ENCODE measurements at places on chromosomes 1 and 21. TPM values are rescaled to one million over a fixed set of nuclear protein-coding genes. Genes with fewer than 3 reads are reported as not detected.
A peak's percentile ranks its signal among the peaks of the same experiment; 100 is the strongest.

The KRTAP21-2 gene
- not detected for total RNA-seq

The LMX1A gene
- not detected for total RNA-seq

The LORICRIN gene
- not detected for total RNA-seq

DNA sequence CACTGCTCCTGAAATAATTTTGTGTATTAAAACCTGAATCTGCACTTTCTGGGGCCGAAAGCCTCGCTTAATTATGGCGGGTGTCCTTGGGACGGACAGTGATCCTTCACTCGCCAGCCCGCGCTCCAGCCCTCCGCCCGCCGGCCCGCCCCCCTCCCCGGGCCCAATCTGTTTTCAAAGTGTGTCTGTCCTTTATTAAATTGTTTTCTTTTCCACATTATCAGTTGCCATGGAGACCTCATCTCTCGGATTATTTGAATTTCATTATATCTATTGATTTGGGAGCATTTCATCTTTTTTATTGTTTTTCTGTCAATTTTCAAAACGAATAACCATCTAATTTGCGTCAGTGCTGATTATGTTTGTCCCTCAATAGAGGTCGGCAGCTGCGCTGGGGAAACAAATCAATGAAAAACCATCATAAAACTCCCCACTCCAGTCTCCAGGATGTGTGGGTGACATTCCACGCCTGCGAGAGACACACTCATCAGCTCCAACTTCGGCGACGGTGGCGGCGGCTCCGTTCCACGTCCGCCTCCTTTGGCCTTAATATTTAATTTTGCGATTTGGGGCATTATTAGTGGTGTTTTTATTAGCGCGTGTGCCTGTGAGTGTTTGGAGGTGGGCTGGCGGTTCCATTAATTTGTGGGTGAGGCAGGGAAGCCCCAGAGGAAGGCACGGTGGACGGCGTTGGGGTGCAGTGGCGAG is 123.9 kb downstream of the CASZ1 start:
- H3K27me3 ChIP-seq, result no peaks in the 10 kb centered on the region
- DNase-seq, result no peak
- no peak overlapping the region for H3K27ac ChIP-seq
- H3K4me3 ChIP-seq, result no peak overlapping the region
- H3K4me1 ChIP-seq, result peaks cover 22% of the 10 kb centered on the region
- H3K36me3 ChIP-seq, result no peaks in the 10 kb centered on the region

- H3K36me3 ChIP-seq, result no peaks in the 10 kb centered on the region
- no peak for DNase-seq
- no peak overlapping the region for H3K27ac ChIP-seq
- no peak overlapping the region for H3K4me3 ChIP-seq
- peaks cover 14% of the 10 kb centered on the region for H3K4me1 ChIP-seq
These were observed 76.0 kb downstream of the NFASC start for GRCh38 chr1:204946640-204947039.

DNA sequence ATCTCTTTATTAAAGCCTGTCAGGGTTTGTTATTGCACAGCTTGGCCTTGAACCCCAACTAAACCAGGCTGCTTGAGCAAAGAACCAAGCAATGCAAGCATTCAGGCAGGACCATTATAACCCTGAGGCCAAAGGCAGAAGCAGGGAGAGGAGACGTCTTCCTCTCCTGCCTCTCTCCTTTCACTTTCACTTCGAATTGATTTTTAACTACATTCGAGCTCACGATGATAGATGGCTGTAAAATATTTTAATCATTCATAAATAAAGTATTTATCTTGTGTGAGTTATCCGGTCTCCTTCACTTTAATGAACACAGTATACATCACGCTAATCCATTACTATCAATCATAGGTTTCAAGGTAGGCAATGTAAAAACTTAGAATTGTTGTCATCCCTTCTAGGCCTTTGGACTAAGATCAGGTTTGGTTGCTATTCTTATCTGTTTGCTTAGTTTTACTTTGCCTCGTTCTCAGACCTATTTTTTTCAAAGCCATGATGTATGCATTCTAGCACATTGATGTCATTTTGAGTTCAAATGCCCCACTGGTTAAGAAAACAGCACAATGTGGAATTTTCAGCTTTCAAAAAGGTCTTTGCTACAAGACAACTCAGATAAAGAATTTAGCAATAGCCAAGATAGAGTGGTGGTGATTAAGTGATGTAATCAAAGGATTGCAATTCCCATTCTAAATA is 480.2 kb upstream of the RUNX1 start:
- no peak overlapping the region for H3K4me3 ChIP-seq
- H3K4me1 ChIP-seq, result peaks cover 12% of the 10 kb centered on the region
- DNase-seq, result no peak
- no peaks in the 10 kb centered on the region for H3K27me3 ChIP-seq
- H3K36me3 ChIP-seq, result peaks cover 11% of the 10 kb centered on the region

- no peaks in the 10 kb centered on the region for H3K27me3 ChIP-seq
- no peaks in the 10 kb centered on the region for H3K4me1 ChIP-seq
- H3K4me3 ChIP-seq, result no peak overlapping the region
- no peak for DNase-seq
These were observed 68.4 kb upstream of the DPYD start for GRCh38 chr1:97989094-97989680.

- no peaks in the 10 kb centered on the region for H3K27me3 ChIP-seq
- H3K4me1 ChIP-seq, result peaks cover 33% of the 10 kb centered on the region
- no peak overlapping the region for H3K27ac ChIP-seq
- H3K4me3 ChIP-seq, result no peak overlapping the region
These were observed 25.3 kb downstream of the IGSF21 start for GRCh38 chr1:18132711-18133541.

DNA sequence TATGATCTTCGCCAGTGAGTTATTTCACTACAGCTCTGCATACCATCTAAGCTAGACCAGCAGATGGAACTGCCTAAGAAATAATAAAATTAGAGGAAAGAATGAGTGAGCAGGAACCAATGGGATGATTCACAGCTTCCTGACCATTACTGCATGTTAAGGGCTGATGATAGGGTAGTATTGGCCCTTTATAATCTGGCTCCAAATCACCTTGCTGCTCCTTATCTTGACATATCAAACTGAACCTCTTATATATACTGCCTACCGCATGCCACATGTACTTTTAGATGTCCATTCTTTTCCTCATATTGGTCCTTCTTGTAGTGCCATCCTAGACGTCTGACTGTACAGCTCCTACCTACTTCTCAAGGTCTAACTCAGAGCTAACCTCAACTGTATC is 524.4 kb downstream of the DPYD start:
- H3K36me3 ChIP-seq, result no peaks in the 10 kb centered on the region
- no peaks in the 10 kb centered on the region for H3K27me3 ChIP-seq
- no peaks in the 10 kb centered on the region for H3K4me1 ChIP-seq
- no peak overlapping the region for H3K4me3 ChIP-seq
- no peak for DNase-seq

The ANKRD45 gene
- 2.2 TPM for total RNA-seq

GRCh38 chr1:20070357-20070756 is 363 bp downstream of the PLA2G5 start:
- H3K27ac ChIP-seq, result no peak overlapping the region
- H3K27me3 ChIP-seq, result no peaks in the 10 kb centered on the region

DNA sequence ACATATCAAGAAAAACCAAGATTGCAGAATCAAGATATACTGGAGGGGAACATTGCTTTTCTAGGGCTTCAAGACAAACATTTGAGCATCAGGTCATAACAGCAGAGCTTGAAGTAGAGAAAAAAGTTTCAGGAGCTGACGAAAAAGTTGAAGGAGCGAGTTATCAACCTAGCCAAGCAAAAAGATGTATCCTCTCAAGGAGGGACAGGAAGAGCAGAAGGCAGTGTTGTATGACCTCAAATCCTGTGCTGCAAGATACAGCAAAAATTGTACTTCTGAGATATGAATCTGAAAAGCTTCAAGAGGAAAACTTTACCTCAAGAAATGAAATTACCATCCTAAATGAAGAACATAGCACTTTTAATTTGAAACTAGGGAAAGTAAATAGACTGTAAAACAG is 153.1 kb downstream of the AK5 start:
- H3K4me3 ChIP-seq, result no peak overlapping the region
- DNase-seq, result no peak
- H3K36me3 ChIP-seq, result no peaks in the 10 kb centered on the region
- no peaks in the 10 kb centered on the region for H3K27me3 ChIP-seq

The FOXD2 gene
- 0.05 TPM for total RNA-seq

GRCh38 chr1:26771285-26771642 is 16.5 kb upstream of the PIGV start:
- H3K27ac ChIP-seq, result peak overlapping the region; percentile 76
- no peaks in the 10 kb centered on the region for H3K27me3 ChIP-seq
- H3K4me1 ChIP-seq, result no peaks in the 10 kb centered on the region
- H3K4me3 ChIP-seq, result no peak overlapping the region
- no peak for DNase-seq
- H3K36me3 ChIP-seq, result peaks cover 98% of the 10 kb centered on the region

DNA sequence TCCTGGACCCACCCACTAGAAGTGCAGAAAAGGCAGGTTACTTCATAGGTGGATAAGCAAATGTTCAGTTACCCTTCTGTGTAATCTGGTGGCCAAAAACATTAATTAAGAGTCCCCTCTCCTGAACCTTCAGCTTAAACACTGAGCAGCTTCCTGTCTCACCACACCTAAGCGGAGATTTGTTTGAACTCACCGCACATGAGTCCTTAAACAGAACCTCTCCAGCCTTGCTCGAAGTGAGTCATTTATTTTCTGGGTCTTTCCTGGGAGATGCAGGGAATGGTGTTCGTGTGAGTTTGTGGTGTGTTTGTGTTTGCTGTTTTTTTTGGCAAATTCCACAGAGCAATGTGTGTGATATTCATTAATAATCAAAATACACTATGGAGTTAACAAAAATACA is 7.6 kb upstream of the FNBP1L start:
- no peak for DNase-seq
- H3K4me3 ChIP-seq, result no peak overlapping the region
- no peaks in the 10 kb centered on the region for H3K36me3 ChIP-seq
- no peaks in the 10 kb centered on the region for H3K27me3 ChIP-seq
- no peak overlapping the region for H3K27ac ChIP-seq
- H3K4me1 ChIP-seq, result peaks cover 10% of the 10 kb centered on the region

- H3K27me3 ChIP-seq, result no peaks in the 10 kb centered on the region
- peaks cover 36% of the 10 kb centered on the region for H3K4me1 ChIP-seq
- peaks cover 6% of the 10 kb centered on the region for H3K36me3 ChIP-seq
- H3K27ac ChIP-seq, result no peak overlapping the region
These were observed 486 bp downstream of the NIPAL3 start for GRCh38 chr1:24415910-24416665.

DNA sequence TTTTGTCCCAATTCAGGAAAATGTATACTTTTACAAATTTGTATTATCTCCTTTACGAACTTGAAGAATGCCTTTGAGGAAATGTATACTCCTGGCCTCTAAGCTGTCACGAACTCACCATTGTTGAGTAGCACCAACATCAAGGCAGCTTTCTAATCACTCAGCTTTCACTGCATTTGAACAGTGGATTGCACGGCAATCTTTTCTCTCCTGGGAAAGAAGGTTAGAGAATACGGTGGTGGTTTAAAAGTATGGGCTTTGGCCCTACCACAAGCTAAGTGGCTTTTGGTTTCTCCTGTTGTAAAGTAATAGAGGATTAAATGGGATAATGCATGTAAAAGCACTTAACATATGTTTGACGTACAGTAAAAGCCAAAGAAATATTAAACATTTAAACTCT is 57.8 kb downstream of the CNST start:
- no peaks in the 10 kb centered on the region for H3K27me3 ChIP-seq
- peaks cover 10% of the 10 kb centered on the region for H3K36me3 ChIP-seq
- no peak overlapping the region for H3K27ac ChIP-seq
- no peak for DNase-seq
- H3K4me3 ChIP-seq, result no peak overlapping the region

GRCh38 chr1:112790920-112791722 is 76.0 kb upstream of the PPM1J start:
- peaks cover 58% of the 10 kb centered on the region for H3K4me1 ChIP-seq
- no peak overlapping the region for H3K4me3 ChIP-seq
- H3K36me3 ChIP-seq, result no peaks in the 10 kb centered on the region
- H3K27ac ChIP-seq, result no peak overlapping the region

DNA sequence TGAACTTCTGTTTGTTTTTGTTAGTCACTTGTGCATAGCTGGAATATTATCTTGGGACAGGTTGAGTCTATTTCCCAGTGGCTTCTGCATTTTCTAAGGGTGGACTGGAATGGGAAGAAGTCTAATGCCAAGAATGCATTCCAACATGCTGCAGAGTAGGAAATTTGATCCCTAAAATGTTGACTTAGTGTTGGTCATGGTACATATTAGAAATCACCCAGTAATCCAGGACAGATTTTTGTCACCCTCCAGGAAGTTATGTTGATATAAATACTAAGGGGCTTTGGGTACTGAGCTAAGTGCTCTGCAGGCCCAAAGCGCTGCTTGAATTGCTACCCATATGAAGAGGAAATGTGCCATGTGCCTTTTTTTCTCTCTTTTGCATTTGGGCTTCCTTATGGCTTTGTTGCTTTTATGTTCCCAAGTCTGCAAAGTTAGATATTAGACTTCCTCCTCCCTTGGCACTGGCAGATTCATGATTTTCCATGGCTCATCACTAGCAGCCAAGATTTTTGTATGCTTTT is 10.0 kb downstream of the ARID1A start:
- no peak for DNase-seq
- peak overlapping the region; percentile 84 for H3K27ac ChIP-seq
- no peaks in the 10 kb centered on the region for H3K27me3 ChIP-seq

The HPCAL4 gene
- 0.80 TPM for total RNA-seq

DNA sequence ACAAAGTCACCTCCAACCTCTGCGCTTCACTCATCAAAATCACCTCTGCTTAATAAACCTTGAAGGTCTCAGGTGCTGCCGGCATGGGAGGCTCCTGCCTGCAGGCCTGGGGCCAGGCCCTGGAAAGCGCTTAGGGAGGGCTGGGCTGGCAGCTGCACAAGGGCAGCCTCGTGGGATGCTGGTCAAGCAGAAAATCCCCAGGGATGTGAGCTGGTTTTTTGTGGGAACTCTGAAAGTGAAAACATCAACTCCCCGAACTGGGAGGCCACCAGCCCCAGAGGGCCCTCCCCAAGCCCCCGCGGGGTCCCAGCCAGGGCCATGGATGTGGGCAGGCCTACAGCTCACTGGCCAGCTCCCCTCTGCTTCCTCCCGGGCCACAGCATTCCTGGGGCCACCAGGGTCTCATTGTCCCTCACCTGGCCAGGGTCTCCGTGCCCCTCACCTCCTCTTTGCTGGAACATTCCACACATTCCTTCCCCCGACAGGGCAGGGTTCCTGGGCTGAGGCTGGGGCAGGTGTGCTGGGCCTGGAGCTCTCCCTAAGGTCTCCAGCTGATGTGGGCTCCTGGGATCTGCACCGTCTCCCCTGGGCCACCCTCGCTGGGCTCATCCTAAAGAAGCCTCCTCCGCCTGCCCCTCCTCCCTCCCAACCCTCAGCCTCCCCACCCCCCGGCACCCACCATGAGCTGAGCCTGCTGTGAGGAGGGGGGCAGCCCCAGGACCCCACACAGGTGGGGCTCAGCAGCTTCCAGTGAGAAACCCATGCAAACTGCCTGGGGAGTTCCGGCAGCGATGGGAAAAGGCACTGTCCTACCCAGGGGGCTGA is 36.0 kb upstream of the POFUT2 start:
- H3K4me3 ChIP-seq, result no peak overlapping the region
- no peaks in the 10 kb centered on the region for H3K27me3 ChIP-seq
- peak; percentile 62 for DNase-seq
- peaks cover 11% of the 10 kb centered on the region for H3K4me1 ChIP-seq
